ENCODE measurements at places on chromosomes 16 and 17. TPM values are rescaled to one million over a fixed set of nuclear protein-coding genes. Genes with fewer than 3 reads are reported as not detected.

The HLF gene
- 0.27 TPM for total RNA-seq

The TMC6 gene
- total RNA-seq: 19.6 TPM

The TBC1D3H gene
- total RNA-seq: not detected

The SOX8 gene
- total RNA-seq: 0.10 TPM

The CLDN6 gene
- total RNA-seq: 0.27 TPM

The ACSM2A gene
- not detected for total RNA-seq

The LITAFD gene
- total RNA-seq: not detected

The RHOT1 gene
- 31.5 TPM for total RNA-seq

DNA sequence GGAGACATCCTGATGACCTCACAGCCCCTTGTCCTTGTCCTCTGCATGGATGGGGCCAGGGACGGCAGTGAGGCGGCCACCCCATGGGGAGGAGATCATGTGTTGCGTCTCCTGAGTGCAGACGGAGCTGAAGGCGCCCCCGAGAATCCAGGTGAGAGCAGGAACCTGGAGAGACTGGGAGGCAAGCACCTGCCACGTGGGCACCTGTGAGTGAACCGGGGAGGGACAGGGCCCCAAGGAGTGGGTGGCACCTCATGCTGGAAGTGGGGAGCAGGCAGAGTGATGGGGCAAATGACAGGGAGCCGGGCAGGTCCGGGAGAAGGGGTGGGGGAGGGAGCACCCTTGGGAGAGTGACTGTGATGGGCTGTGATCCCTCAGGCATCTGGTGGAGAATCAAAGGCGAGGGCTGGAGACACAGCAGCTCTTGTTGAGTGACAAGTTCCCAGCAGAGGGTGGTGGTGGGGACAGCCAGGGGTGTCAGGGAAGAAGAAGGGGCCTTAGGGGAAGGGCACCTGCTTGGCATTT, 174.3 kb upstream of the CHMP6 start:
- peak; percentile 81 for DNase-seq

- no peak for DNase-seq
These were observed 21.0 kb downstream of the SLC7A6OS start for GRCh38 chr16:68289621-68290329.

DNA sequence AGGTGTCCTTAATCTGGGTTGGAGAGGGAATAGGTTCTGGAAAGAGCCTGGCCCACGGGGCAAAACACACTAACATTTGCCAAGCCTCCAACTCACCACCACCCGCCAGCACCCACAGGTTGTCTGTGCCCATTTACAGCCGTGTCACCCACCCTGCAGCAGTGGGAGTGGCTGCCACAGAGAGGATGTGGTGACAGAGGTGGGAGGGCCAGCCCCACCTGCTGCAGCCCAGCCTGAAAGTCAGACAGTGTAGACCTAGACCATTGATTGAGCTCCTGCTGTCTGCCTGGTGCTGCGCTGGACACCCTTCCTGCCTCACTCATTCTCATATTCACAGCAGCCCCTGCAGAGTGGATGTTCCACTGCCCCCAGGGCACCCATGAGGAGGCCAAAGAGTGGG, 44.7 kb downstream of the IL21R start:
- peak; percentile 61 for DNase-seq

- peak; percentile 96 for DNase-seq
These were observed at the start of gene MTSS2 for GRCh38 chr16:70685938-70686375. MTSS2 (minus strand) TSS chr16:70686053; CDS start chr16:70685791, 262 bp downstream.

- DNase-seq: peak; percentile 66
These were observed 9.5 kb downstream of the EXOC7 start for GRCh38 chr17:76094046-76094445.

GRCh38 chr17:17380145-17380925, 77.2 kb downstream of the NT5M start:
- DNase-seq: peak; percentile 69

DNA sequence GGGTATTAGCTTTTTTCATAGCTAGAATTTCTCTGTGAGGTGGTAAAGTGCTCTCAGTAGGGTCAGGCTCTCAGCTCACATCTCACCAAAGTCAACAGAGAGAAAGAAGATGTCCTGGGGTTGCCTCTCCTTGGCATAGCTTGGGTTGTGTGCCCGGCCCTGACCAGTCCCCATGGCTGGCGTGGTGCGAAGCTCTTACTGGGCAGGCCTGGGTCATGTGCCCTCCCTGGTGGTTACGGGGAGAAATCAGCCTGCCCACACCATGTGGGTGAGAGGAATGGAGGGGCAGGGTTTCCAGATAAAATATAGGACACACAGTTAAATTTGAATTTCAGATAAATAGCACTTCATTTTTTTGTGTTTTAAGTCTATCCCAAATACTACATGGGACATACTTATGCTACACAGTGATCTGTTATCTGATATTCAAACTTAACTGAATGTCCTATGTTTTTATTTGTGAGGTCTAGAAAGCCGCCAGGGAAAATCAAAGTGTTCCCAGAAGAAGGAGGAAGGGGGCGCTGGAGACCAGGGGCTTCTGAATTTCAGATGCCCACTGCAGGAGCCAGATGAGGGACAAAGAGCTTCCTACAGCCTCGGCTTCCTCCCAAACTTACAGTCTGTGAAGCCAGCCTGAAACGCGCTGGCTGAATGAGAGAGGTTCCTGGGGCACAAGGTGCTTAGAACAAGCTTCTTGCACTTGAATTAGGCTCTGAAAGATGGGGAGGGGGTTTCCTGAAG, 45.4 kb downstream of the NKD1 start:
- peak; percentile 57 for DNase-seq

- DNase-seq: no peak
These were observed 13.1 kb downstream of the MYH11 start for GRCh38 chr16:15843635-15844279.

DNA sequence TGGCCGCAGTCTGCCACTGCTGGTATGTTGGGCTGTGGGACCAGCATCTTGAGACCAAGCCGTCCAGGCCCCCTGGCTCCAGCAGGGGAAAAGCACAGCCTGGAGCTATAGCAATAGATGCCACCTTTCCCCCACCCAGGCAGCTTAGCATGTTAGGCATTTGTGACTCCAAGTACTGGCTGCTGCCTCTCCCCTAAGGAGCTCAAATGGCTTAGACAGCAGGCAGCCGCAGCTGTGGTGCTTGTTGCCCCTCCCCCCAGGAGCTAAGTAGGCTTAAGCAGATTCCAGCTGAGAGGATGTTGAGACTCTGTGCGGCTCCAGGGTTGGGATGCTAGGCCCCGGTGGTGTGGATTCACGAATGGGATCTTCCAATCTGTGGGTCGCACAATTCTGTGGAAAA, 88.8 kb upstream of the ANKFN1 start:
- no peak for DNase-seq

DNA sequence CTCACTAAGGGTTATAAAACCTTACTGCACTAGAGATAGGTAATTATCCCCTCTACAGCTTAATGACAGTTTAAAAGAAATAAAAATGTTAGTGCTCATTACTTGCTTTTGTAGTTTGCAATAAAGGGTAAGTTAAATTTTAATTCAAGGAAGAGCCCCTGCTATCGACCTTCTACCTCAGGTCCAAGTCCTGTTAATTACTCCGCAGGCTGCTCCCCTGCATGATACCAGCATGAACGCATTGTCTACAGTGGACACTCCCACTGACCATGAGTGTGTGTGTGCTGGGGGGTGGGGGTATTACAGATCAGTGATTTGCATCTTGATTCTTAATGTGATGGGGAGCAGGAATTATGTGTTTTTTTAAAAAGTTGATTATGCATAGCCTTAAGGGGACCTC, 103.1 kb downstream of the AATF start:
- no peak for DNase-seq

DNA sequence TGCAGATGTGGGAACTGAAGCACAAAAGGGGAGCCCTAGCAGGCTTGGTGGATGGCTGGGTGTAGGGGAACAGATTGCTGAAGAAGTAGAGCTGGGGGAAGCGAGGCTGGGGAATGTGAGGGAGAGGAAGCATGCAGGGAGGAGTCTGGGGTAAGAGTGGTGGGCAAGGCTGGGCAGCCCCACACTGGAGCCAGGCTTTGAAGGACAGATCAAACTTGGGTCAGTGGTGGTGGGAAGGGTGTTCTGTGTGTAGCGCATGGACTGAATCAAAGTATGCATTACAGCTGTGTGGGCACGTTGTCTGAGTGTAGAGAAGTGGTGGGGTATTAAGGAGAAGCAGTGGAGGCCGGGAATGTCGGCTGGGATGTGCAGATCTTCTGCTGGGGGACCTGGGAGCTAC, 116.0 kb downstream of the CYLD start:
- DNase-seq: no peak

DNA sequence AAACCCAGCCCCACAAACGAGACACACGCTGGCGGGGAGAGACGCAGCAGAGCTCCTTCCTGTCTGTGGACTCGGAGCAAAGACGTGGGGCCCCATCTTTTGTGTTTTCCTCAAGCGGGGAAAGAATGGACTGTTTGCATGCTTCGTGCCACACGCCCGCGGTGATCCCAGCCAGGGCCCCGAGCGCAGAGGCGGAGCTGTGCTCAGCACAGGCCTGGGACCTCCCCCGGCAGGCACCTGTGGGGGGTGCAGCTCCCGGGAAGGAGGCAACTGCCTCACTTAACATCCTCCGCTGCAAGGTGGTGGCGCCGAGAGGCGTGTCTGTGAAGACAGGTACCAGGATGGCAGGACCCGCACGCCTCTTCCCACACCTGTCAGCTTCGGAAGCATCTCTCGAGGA, 19.1 kb downstream of the TRARG1 start:
- no peak for DNase-seq

DNA sequence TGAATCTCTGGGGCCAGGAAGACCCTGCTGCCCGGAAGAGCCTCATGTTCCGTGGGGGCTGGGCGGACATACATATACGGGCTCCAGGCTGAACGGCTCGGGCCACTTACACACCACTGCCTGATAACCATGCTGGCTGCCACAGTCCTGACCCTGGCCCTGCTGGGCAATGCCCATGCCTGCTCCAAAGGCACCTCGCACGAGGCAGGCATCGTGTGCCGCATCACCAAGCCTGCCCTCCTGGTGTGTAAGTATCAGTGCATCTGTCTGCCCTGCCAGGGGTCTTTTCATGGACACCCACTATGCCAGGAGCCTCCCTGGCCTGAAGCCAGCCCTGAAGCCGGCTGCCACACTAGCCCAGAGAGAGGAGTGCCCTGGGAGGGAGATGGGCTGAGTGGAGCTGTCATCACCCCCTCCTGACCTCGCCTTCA, at the start of gene CETP:
Gene CETP, plus strand, starts transcription at position 100 of the 431 bp plus-strand sequence. Its CDS starts 30 bp downstream, at position 130.
- DNase-seq: no peak

DNA sequence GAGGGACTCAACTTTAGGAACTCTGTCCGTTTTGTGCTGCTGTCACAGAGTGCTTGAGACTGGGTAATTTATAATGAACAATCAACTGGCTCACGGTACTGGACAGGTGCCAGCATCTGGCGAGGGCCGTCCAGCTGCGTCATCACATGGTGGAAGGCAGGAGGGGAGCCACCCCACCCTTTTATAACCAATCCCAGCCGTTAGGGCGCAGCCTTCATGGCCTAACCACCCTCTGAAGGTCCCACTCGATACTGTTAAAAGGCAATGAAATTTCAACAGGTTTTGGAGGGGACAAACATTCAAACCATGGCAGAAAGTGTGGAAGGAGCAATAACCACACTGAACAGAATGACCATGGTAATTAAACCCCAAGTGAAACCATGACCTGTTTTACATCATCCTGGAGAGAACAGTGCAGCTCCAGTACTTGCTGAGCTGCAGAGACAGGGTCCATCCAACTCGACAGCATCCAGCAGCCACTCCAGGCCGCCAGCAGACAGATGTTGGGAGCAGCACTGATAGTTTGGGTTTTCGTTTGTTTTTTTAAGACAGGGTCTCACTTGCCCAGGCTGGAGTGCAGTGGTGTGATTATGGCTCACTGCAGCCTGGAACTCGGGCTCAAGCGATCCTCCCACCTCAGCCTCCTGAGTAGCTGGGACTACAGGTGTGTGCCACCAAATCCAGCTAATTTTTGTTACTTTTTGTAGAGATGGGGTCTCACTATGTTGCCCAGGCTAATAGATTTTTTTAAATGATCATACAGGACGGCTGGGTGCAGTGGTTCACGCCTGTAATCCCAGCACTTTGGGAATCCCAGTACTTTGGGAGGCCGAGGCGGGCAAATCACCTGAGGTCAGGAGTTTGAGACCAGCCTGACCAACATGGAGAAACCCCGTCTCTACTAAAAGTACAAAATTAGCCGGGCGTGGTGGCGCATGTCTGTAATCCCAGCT, 11.0 kb downstream of the CHMP6 start:
- DNase-seq: no peak

DNA sequence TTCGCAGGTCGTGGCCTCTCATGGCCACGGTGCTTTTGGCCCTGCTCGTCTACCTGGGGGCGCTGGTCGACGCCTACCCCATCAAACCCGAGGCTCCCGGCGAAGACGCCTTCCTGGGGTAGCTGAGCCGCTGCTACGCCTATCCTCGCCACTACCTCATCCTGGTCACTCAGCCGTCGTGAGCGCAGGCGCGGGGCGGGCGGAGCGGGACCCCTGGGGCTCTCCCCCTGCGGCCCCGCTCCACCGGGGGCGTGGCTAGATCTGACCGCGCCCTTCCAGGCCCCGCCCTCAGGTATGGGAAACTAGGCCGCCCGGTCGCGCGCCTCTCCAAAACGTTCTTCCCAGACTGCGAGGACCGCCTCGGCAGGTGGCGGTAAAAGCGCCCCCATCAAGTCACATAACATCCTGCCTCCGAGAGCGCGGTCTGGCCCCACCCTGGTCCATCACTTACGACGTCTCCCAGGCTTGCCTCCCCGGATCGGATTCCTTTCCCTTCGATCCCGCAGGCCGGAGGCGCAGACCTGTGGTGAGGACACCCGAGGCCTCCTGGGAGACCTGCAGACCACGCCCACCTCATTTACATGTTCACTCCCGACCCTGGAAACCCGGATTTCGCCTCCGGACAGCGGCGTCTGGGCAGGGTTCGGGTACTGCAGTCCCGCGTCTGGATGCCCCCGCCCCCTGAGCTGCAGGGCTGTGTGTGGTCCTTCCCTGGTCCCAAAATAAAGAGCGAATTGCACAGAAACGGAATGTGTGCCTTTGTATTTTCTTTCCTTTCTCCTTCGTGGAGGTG, 91.5 kb upstream of the TMEM97 start:
- no peak for DNase-seq

DNA sequence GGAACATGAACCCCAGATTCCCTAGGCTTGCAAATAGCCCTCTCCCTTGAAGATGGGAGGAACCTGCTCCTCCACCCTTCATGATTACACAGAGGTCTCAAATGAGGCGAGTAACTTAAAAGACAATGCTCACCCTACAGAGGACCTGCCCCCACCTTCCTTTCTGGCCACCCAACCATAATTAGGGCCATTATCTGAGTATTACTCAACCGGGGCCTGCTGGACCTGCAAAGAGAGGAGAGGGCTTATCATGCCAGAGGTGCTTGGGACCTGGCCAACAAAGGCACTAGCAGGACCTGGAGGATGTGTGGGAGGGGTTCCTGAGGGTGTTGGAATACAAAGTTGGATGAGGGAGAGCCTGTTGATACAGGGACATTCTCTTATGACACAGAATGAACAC, 42.4 kb downstream of the RNF157 start:
- DNase-seq: no peak
